Stimulated activated CD4-positive, alpha-beta T cell treated with anti-CD3 and anti-CD28 coated beads, TNF-alpha, amount 100 ng/mL, for 24 hours (primary cell): ENCODE measurements at places on chromosomes 2 and 18.

GRCh38 chr2:11027195-11027594 lies 115.5 kb downstream of the KCNF1 start:
- DNase-seq = no peak

DNA sequence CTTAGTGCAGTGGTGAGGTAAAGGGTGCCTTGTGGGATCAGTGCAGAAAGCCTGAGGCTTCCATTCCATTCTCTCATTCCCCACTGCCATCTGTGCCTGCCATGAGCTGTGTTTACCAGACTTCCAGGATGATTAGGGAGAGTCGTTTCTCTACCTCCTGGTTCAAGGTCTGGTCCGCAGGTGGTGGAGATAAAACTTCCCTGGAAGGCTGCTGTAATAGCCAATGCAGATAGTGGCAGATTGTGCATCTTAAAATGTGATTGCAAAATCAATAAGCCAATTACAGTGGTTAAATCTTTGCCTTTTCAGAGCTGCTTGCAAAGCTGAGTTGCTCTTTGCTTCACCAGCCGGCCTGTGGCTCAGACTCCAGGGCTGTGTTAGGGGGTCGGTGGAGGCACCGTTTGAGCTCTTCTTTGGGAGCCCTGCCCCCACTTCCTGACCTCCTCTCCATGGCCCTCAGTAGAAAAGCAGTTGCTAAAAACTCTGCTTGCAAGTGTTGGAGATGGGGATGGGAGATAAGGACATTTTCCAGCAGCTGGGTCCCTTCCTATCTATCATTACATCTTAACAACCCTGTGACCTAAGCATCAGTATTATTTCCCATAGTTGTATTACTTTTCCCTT lies 95.2 kb upstream of the HS6ST1 start:
- DNase-seq = no peak

- no peak for DNase-seq
Measured at GRCh38 chr2:207044379-207045362, 105.4 kb downstream of the CPO start.

GRCh38 chr2:40384714-40385113 lies 67.2 kb downstream of the SLC8A1 start:
- DNase-seq = no peak

- no peak for DNase-seq
Measured at GRCh38 chr2:71897836-71898235, 249.8 kb downstream of the CYP26B1 start.

- no peak for DNase-seq
Measured at GRCh38 chr18:36676629-36677028, 152.2 kb downstream of the TPGS2 start.

DNA sequence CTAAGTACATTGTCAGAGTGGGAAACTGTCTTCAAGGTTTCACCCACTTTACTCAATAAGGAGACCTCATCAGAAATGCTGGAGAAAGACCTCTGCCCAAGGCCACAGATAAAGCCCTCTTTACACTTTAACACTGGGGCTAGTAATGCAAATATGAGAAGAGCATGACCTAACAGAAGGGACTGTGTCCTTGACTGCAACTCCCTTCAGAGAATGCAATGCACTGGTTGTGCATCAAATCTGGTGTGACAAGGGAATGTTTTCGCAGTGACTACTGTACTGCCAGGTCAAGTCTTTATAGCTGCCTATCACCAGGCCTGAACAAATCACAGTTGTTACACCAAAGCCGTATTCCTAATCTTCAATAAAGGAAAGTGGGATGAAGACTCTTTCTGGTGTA lies 28.6 kb downstream of the CDH19 start:
- DNase-seq = no peak

- DNase-seq = no peak
Measured at GRCh38 chr18:24446953-24447538, 13.4 kb upstream of the HRH4 start.

DNA sequence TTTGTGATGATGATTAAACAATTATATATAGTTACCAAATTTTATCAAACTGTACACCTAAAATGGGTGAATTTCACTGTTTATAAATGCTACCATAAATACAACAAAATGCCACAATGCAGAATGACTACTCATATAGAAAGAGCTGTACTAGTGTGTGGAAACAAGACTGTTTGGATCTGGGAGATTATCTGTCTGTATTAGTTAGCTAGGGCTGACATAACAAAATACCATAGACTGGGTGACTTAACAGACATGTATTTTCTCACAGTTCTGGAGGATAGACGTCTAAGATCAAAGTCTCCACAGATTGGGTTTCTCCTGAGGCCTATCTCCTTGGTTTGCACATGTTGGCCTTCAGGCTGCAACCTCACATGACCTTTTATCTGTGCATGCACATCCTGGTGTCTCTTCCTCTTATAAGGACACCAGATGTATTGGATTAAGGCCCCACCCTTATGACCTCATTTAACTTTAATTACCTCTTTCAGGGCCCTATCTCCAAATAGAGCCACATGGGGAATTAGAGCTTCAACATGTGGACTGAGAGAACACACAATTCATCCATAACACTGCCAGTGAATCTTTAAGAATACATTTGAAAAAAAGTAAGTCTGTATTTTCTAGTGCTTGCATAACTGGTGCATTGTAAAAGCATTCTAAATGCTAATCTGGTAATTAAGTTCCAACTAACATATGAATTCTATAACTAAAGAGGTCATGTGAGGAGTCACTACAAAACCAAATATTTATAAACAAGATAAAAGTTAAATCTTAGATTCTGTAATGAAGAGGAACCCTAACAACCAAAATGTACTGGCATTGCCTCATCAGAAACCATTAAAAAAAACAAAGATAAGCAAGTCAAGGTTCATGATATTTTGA lies 699.6 kb downstream of the NYAP2 start:
- no peak for DNase-seq

DNA sequence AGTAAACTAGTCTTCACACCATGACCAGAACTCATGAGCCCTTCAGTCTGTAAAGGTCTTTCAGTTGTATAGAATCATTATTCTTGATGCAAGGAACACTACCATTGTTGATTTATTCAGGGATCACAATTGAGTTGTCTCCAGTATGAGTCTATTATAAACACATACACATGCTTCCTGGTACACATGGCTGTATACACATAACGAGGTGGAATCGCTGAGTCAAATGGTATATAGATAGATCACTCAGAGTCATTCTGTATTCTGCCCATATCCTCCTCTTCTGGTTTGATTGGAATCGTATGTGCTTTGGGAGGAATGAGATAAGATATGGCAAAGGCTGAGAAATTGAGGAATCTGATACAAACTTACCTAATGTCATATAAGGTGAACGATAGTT lies 216.0 kb downstream of the UBE2E3 start:
- DNase-seq = no peak

DNA sequence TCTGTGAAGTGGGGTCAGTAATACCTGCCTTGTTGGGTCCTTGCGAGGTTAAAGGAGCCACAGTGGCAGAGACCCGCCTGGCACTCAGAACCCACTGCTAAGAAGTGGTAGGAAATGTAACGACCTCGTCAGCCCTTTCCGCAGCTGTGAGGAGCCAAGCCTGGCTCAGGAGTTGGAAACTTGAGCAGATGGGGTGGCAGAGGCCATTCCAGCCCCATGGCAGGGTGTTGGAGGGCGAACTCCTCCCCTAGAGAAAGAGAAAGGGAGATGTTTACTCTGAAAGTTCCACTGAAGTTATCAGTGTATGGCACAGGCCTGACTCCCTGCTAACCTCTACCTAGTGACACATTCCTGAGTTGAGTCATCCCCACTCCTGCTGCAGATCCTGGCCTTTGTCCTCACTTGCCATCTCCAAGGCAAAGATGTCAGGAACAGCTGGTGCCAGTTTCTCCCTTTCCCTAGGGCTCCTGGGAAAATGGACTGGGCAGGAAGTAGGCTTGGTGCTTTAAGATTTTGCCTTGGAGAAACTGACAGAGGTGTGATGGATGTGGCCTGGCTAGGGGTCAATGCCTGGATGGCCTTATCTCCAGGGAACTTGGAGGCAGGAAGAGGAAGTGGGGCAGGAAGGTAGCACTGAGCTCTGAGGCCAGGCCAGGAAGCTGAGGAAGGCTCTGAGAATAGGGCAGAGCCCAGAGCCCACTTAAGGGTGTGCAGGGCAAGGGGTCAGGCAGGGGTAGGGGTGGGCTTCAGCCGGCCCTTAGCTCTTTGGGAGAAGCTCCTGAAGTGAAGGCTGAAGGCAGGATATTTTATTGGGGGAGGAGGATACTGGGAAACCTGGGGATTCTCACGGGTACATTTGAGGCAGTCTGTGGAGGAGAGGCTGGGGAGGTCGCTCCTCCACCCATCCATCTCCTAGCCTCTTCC lies 888 bp downstream of the VAMP5 start:
- no peak for DNase-seq
